ENCODE measurements at places on chromosomes 16 and 17.

DNA sequence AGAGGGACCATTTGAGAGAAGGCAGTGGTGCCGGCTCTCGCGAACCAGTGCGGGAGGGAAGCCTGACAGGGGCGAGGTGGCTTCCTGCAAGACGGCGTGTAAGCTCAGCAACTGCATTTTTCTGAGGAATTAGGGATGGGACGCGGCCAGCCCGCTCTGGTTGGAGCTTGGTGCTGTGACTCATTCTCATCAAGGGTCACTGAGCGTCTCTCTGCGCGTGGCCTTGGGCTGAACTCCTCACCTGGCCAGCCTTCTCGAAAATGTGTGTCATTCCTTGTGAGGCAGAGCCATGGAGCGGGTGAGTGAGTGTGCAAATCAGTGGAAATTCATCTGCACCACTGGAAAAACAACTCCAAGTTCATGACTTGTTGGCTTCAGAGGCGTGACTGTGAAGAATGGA, 52.8 kb downstream of the NTN1 start:
- DNase-seq, result no peak

DNA sequence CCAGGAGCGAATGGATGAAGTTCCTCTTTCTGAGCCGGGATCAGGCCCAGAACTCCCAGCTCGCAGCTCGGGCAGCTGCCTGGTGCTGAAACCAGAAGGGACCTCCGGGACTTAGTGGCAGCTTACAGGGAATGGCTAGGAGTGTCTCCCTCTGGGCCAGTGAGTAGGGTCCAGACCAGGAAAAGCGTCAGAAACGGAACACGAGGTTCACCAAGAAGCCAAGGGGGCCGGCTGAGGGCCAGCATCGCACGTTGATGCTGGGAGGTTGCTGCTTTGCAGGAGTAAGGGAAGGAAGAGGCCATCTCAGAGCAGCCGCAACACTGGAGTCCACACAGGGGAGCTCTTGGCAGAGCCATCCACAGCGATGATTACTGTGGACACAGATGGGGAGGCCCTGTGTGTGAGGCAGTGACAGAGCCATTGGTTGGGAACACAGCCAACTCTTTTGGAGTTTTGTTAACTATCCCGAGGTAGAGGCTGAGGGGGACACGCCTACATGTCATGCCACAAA, 74.0 kb upstream of the CREBBP start:
- DNase-seq, result no peak

- no peak for DNase-seq
Measured at GRCh38 chr16:52526116-52526828, 20.7 kb downstream of the TOX3 start.

DNA sequence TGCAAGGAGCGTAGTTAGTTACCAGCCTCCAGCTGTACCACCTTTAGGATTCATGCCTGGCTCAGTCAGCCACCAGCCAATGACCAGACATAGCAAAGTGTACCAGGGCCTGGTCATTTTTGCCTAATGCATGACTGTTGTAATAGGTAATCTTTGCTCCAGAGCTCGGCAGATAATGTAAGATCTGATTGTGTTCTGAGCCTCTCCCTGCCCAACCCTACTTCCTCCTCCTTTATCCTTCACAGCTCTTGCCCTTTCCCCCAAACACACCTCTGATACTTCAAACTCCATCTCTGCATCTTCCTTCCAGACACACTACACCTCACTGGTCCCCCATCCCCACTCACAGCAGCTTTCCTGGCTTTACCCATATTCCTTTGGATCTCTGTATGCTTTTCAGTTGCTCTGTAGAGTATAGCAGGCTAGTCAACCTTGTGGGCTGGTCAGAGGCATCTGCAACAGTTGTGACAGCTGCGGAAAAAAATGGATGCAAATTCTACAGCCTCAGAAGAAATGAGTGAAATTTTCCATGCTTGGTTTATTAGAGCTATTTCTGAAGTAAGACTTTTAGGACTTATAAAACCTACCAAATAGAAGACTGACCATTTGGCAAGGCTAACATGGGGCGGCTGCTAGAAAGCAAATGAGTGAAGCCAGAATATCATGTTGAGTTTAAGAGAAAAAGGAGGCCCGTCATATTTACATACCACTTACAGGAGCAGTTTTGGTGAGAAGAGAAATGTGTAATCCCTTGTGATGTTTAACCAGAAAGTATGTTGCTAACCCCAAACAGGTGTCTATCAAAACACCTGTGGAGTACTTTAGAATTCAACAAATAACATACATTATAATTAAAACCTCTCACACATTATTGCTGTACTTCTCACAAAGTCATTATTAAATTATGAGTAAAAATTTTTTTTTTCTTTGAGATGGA, 19.9 kb upstream of the C16orf87 start:
- DNase-seq, result no peak

DNA sequence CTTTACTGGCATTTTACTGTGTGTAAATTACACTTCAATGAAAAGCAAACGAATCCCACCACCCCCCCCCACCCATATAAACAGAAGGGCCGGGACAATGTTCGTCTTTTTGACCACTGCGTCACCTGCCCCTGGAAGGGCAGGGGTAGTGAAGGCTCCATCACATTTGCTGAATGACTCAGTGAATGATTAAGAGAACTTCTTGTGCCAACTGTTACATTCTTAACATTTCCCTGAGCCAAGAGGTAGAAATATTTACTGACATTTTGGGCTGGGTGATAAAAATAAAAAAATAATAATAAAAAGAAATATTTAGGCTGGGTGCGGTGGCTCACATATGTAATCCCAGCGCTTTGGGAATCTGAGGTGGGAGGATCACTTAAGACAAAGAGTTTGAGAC, 24.1 kb downstream of the C16orf96 start:
- DNase-seq, result no peak

DNA sequence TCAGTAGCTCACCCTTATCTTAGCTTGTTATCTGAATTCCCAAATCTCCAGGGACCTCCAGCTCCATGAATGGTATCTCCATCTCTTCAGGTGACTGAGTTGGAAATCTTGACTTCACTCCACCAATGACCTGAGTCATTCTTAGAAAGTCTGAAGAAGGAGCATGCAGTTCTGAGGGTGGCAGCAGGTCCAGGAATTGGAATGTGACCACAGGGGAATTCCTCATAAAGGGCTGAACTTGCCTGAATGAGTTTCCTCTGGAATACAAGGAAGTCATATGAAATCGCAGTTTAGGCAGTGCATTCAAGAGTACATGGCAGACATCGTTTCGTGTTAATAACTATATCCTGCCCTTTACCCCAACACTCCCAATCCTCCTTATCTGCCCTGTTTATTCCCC, 12.5 kb upstream of the PYY start:
- DNase-seq, result no peak

DNA sequence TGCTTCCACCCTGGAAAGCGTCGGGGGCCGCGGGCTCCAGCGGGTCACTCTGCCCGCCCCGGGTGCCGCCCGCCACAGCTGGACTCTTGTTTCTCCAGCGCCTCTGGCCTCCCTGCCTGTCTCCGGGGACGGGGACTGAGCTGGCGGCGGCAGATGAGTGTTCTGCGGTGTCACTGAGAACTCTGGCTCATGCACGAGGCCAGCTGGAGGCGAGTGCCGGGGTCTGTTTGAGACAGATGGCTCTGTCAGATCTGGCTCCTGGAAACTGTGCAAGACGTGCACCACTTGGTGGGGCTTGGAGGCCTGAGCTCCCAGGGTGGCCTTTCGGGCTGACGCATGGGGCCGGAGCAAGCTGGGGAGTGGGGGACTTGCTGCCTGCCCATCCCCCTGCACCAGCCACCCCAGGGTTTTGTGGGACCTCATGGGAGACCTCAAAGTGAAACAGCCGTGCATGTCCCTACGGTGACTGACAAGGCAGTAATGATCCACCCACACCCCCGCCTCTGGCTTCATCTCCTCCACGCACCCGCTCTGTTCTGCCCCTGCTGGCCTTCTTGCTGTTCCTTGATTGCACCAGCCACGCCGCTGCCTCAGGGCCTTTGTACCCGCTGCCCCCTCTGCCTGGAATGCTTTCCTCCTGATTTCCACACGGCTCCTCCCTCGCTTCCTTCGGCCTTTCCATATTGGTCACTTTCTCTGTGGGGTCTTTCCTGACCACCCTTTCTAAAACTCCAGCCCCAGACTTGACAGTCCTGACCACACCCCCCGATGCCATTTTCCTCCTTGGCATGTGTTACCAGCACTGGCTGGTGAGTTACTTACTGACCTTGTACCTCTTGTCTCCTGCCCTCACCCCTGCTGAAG, 174.9 kb upstream of the CIBAR2 start:
- DNase-seq, result peak; percentile 15

DNA sequence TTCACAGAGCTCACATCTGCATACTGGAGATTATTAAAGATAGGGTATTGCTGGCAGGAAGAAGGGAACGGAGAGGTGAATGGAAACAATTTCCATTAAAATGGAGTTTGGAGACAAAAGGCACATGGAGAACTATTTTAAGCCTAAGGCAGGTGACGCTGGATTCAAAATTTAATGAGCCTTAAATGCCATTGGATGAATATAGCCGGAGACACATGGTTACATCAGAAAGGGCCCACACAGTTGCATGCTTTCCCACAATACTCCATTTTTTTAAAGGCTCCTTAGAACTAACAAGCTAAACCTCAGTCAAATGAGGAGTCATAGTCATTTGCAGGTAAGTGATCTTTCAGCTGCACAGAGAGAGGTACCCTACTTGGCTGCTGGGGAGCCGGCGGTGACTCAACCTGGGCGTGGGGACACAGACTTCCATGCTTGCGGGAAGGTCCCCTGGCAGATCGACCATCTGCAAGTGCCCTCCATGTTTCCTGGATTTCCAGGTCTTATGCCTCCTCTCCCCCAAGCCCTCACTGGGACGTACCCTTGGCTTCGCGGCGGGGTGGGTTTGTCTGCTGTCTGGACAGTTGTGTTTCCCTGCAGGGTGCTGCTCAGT, 259.2 kb downstream of the CBLN1 start:
- no peak for DNase-seq

GRCh38 chr16:54929090-54930004, 1.3 kb upstream of the IRX5 start:
- DNase-seq, result peak; percentile 99

DNA sequence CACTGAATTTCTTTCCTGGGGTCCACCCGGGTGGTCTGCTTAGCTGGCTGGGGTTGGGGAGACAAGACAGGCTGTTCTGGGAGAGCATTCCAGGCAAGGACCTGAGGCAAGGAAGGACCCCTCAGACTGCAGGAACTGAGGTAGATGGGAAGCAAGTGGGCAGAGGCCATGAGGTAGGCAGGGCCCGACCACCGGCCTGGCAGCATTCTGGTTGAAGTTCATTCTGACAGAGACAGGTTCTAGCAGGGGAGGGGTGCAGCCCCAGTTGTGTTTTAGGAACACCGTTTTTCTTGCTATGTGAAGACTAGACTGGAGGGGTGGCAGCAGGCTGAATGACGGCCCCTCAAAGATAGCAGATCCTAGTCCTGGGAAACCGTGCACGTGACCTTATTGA, 17.5 kb downstream of the B9D1 start:
- no peak for DNase-seq

DNA sequence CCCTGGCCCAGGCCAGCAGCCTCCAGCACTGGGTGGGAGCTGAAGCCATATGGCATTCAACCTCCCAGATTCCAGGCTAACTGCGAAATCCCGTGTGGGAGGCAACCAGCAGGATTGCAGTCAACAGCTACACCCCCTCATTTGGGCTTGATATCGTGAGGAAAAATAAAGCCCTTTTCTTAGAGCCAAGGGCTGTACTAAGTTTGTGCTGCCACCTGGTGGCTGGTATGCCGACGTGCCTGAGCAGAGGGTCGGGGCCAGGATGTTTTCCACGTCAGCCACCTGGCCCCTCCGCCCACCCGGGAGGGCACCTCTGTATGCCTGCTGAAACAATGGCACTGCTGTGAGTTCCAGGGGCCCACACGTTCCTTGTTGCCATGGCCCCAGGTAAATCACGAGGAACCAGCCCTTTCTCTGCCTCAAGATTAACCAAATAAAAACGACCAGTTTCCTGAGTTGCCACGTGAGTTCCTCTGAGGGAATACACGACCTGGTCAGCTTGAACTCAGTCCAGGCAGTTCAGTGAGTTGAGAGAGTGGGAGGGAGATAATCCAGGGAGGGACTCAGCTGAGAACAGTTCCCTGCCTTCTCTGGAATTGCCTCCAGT, 9.0 kb downstream of the TMEM98 start:
- peak; percentile 55 for DNase-seq

DNA sequence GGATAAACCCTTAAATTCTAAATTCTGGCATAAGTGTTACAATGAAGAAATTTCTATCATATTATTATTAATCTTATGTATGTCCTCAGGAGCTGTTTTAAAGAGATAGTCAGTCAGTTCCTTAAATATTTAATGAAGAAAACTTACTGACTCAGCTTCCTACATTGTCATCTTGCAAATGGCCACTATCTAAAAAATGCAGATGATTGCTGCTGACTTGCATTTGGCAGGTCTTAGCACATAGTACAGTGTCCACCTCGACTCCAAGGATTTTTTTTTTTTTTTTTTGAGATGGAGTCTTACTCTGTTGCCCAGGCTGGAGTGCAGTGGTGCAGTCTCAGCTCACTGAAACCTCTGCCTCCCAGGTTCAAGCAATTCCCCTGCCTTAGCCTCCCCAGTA, 55.1 kb upstream of the CORO6 start:
- peak; percentile 17 for DNase-seq

- DNase-seq, result no peak
Measured at GRCh38 chr16:61763013-61763412, 273.2 kb downstream of the CDH8 start.

GRCh38 chr17:31510308-31511194, 119.1 kb downstream of the RAB11FIP4 start:
- no peak for DNase-seq

DNA sequence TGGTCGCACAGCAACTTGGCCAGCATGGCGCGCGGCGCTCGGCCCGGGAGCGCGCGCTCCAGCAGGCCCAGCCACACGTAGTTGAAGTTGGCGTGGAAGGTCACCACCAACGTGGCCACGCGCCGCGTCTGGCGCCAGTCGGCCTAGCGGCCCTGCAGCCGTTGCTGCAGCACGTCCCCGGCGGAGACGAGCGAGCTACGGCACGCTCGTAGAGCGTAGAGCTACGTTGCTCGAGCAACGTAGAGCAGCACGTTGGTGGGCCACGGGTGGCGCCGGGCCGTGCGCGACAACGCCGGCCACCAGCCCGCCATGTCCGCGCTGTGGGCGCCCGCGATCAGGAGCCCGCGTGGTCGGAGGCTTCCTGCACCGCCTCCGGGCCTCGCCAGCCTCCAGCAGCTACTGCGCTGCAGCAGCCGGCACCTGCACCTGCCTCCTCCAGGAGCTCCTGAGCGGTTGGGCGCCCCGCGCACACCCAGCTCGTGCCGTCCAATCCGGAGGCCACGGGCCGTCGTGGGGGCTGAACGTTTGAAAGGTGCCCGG, 13.4 kb upstream of the SULT1A1 start:
- peak; percentile 76 for DNase-seq

GRCh38 chr17:44820631-44821212, 9.4 kb downstream of the GJC1 start:
- no peak for DNase-seq

- no peak for DNase-seq
Measured at GRCh38 chr17:55318715-55319487, 54.1 kb downstream of the HLF start.

DNA sequence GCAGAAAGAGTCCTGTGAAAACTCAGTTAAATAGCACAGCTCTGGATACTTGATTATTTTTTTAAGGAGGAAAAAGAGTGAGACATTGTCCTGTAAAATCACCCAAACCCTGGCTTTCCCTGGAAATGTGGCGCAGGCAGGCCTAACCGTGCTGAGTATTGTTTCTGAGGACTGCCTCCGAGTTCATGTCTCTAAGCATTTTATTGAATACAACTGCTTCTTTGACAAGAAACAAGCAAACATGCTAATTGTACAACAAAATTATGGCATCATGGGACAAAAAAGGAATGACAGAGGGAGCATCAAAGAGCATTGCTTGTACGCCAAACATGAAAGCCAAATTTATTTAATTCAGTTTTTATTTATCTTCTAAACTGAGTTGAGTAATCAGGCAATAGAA, 64.5 kb upstream of the HSBP1 start:
- no peak for DNase-seq

Measured in inflammatory macrophage (primary cell).